Activated naive CD4-positive, alpha-beta T cell (primary cell): ENCODE measurements at places on chromosomes 2 and 18.

DNA sequence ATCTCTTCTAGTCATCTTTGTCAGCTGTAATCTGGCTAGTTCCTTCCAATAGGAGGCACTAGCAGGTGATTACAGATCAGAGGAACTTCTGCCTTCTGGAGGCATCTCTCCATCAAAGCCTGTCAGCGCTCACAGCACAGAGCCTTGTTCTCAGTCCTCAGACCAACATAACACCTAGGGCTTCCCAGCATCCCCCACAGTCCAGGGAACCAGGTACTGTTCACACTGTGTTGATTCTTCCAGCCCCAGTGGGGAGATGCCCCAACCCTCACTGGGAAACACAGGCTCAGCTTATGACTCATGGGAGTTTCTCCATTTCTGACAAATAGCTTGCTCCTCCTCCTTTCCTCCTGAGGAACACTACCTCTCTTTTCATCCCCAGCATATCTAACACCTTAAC, 601.7 kb downstream of the CBLN2 start:
- no peak for DNase-seq

DNA sequence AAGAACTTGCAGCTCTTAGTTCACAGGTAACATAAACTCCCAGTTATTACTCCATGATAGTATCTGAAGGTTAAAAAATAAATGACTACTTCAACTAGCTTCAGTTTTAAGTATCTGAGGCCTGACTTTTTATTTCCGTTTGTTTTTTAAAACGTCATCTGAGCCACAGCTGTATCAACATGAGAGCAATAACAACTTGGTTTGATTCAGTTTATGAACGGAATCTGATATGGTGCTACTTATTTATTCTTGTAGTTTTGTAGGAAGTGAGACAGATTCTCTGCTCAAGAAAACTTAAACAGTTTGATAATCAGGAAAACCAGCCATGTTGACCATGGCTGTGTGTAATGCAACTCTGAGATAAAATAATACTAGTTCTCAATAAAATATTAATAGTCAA, 34.9 kb downstream of the NAB1 start:
- no peak for DNase-seq

DNA sequence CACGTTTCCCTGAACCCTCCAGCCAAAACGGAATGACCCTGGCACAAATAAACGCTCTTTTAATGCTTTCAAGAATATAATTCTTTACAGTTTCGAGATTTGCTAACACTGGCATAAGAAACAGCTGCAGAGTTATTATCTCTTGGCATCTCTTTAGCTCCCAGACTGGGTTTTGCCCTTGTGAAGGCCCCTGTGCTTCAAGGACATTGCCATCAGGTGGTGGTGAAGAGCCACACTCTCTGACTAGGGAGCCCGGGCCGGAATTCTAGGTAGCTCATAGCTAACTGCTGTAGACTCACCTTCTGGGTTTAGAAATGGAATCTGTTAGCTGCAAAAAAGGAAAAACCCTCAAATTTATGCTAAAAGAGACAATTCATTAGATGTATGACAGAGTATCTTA, 13.3 kb upstream of the GALNT14 start:
- no peak for DNase-seq

DNA sequence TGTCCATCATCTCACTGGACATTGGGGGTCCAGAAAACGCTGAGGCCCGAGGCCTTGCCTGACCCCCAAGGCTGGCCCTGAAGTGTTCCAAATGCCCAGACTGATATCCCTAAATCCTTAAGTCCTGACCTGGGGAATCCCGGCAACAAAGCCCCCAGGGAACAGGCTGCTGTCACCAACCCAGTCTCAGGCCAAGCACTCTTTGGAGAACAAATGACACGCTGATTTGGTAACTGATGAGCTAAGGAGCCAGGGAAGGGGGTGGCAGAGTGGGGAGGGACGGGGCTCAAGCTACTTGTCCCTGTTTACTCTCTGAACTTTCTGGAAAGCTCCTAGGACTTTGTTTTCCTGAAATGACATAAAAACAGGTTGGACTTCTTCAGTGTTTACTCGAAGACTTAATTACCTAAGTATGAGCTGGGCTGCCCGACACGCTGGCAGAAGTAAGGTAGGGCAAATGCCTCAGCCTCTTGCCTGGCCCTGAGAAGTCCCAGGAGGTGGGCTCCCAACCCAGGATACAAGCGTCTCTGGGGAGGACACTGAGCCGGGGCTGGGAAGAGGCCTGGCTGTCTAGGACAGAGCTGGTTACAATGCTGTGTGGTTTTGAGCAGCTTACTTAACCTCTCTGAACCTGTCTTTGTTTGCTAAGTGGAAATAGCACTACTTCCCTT, 105.5 kb upstream of the GLI2 start:
- no peak for DNase-seq

GRCh38 chr2:33822964-33823363, 223.9 kb upstream of the FAM98A start:
- no peak for DNase-seq

DNA sequence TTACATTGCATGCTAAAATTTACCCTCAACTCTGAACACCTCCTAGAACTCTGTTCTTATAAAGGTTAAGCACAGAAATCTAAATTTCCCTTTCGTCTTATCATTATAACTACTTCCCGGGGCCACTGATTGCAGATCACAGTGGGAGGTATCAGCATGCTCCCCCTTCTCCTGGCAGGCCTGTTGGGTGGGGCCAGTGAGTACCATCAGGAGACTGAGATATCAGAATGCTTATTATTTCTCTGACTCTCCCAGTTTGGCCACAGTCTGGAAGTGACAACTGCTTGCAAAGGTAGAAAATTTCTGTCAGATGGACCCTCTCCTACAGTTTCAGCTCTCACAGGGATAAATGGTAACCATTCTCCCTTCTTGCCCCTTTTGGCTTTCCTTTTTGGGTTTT, 62.6 kb downstream of the DSEL start:
- no peak for DNase-seq

- DNase-seq: peak; percentile 10
Observed at GRCh38 chr2:109213646-109214433, 84.8 kb downstream of the SH3RF3 start.

GRCh38 chr2:69770193-69770702, 28.3 kb downstream of the ANXA4 start:
- no peak for DNase-seq

DNA sequence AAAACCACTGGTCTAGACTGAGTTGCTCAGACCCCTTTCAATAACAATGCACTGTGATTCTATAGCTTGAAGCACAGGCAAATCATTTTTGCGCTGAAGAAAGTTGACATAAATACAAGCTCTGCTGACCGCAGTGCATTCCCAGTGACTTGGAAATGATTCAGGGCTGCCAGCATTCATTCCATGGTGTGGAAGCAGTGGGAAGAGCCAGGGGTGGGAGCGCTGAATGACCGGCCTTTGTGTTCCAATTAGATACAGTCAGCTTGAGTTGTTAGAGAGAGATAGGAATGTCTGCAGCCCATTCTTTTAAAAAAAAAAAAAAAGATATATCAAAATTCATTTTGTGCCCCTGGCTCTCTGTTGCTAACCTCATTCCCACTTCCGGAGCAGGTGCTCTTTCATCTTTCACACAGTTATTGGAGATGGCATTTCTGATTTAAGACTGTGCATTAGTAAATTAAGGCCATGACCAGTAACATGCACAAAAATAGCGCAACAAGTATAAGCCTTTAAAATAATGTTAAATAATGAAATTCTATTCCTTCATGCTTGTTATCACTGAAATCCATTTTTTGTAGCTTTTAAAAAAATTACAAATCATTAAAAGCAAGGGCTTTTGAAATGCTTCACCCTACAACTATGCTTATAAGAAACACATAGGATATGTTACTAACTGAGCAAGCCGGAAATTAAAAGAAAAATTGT, 59.4 kb upstream of the CTLA4 start:
- DNase-seq: no peak

- no peak for DNase-seq
Observed at GRCh38 chr2:158973116-158973956, 4.9 kb downstream of the TANC1 start.

- no peak for DNase-seq
Observed at GRCh38 chr18:67279988-67280387, 236.5 kb downstream of the DSEL start.

- DNase-seq: no peak
Observed at GRCh38 chr2:111178296-111178695, 57.6 kb downstream of the BCL2L11 start.
